Breast epithelium (tissue), 4 donors: ENCODE measurements at places on chromosomes 2 and 18. TPM values are rescaled to one million over a fixed set of nuclear protein-coding genes. Genes with fewer than 3 reads are reported as not detected.

Gene CTLA4
- total RNA-seq: 0.98 TPM

- DNase-seq: no peak
Observed at GRCh38 chr2:189662669-189663226, 1.5 kb downstream of the ASNSD1 start.

DNA sequence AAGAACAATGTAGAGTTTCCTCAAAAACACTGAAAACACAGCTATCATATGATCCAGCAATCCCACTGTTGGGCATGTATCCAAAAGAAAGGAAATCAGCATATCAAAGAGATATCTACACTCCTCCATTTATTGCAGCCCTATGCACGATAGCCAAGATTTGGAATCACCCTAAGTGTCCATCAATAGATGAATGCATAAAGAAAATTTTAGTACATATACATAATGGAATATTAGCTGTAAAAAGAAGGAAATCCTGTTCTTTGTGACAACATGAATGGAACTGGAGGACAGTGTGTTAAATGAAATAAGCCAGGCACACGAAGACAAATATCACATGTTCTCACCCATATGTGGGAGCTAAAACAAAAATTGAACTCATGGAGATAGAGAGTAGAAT is 114.5 kb upstream of the FN1 start:
- DNase-seq: no peak

- DNase-seq: no peak
Observed at GRCh38 chr2:141392517-141393213, 738.2 kb downstream of the LRP1B start.

- peak; percentile 12 for DNase-seq
Observed at GRCh38 chr2:71611247-71611646, 157.9 kb downstream of the DYSF start.

DNA sequence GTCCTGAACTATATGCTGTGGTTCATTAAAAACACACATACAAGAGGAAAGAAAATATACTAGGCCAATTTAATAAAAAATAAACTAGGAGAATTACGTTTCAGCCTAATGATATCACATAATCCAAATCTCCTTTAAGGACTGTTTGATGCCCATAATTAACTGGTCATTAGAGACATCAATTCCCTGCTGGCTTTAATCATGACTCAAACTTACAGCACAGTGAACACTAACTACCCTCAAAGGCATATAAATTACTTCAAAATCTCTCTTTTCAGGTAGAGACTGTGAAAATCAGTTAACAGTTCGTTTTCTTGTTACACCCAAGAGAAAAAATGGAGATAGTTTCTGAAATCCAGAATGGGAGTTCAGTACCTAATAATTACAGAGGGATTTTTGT is 567.4 kb downstream of the CBLN2 start:
- no peak for DNase-seq

Gene VWA3B
- total RNA-seq: not detected

DNA sequence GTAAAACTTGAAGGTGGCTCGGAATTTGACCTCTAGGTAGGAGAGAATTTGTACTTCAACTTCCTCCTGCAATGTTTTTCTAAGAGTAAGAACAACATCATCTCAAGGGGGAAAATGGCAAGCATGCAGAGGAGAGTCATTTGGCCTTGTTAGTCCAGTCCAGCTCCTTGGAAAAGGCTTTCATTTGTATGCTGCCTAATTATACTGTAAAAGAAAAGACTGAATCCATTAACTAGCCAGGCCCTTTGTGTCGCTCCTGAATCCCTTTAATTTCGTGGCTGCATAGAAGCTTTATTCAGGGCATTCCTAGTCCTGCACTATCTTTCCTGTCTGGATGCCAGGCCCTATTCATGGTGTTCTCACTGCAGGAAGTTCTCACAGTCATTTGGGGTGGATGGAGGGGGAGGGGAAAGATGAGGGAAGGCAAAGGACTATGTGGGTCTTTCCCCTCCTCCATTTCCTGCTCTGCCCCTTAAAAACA is 36.0 kb downstream of the PHLPP1 start:
- DNase-seq: no peak

- no peak for DNase-seq
Observed at GRCh38 chr18:45806226-45806625, 19.2 kb upstream of the SIGLEC15 start.

DNA sequence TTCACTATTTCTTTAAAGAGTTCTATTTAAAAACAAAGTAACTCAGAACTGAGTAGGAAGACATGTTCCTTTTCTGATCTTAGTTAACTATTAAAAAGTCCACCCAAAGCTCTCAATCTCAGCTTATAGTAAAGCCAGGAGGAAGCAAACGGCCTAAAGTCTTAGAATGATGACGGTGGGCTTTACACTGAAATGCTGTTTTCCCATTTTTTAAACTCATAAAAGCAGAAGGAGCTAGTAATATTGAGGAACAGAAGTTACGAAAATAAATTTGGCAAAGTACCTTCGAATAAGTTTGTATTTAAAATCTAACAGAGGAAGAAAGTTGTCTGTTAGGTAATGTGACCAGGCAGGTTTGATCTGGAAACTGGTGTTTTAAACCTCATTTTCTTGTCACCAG is 111.1 kb downstream of the ZNF532 start:
- DNase-seq: no peak

Gene ONECUT2
- not detected for total RNA-seq

- no peak for DNase-seq
Observed at GRCh38 chr2:161990036-161990435, 84.0 kb downstream of the DPP4 start.

GRCh38 chr2:88729061-88729745 is 37.7 kb downstream of the RPIA start:
- no peak for DNase-seq

Gene NABP1
- 37.8 TPM for total RNA-seq

GRCh38 chr2:160208655-160209515 is 8.8 kb upstream of the ITGB6 start:
- DNase-seq: no peak

DNA sequence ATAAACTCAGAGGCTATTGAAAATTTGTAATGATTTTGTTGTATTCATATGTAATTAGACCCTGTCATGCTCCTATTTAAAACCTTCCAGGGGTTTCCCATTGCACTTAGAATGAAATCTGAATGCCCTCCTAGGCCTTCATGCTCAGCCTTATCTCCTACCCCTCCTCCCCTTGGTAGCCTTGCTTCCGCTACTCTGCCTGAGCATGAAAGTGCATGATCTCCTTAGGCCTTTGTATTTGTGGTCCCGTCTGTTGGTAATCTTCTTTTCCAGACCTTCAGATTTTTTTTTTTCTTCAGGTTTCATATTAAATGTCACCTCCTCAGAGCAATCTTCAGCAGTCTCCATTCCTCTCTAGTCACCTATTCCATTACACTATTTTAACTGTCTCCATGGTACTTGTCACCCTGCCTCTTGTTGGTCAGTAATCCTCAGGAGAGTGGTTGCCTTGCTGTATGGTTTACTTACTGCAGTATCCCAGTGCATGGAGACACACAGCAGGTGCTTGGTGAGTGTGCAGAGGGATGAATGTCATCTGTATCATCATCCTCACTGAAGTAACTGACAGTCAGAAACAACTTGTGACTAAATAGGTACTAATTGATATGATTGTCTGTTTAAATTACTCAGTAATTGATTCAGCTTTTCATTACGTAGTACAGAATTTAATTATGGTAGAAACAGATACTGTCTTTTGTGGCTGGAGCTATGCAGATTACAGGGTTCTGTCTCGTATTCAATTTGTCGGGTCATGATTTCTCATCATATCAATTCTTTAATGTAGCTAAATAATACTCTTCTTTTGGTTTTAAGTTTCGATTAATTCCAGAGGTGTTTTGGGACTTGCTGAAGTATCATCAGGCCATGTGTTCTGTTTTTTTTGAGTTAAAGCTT is 63.9 kb downstream of the PHLPP1 start:
- DNase-seq: no peak

Gene FAP
- 22.4 TPM for total RNA-seq

GRCh38 chr18:26483633-26484032 is 64.7 kb downstream of the KCTD1 start:
- no peak for DNase-seq

Gene RAX
- total RNA-seq: not detected

Gene EDAR
- total RNA-seq: 0.29 TPM

Gene NMUR1
- total RNA-seq: not detected

Gene PAX3
- total RNA-seq: 2.3 TPM

DNA sequence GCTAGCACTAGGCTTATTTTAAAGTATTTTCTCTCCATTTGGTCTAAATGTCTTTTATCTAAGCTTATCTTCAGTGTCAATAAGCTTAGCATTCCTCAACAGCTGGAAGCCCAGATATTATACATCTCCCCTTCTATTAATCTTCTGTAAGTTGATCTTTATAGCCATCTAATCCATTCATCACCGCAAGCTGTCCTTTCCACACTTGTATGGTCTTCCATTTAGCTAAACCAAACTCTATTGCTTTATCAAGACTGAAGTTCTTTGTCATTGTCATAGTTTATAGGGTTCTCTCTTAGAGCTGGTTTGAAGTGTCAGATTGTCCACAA is 101.3 kb upstream of the GPR45 start:
- DNase-seq: no peak

- no peak for DNase-seq
Observed at GRCh38 chr18:48800466-48800865, 150.3 kb downstream of the SMAD7 start.

DNA sequence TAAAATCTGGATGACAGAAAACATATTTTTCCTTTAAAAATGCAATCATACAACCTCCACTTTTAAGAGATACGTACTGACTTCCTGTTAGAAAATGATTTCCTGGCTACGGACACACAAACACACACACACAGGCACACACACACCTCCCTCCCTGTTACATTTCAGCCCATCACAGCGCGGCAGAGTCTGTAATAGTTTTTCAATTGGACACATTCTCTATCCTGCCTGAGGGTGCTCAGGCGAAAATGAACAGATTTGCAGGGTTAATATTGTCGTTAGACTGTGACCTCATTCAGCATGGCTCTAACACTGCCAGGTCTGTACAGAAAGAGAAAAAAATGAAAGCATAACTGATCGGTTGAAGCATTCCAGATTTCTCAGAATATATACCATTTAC is 45.0 kb downstream of the KCTD1 start:
- no peak for DNase-seq

Gene IL1R2
- 8.2 TPM for total RNA-seq

DNA sequence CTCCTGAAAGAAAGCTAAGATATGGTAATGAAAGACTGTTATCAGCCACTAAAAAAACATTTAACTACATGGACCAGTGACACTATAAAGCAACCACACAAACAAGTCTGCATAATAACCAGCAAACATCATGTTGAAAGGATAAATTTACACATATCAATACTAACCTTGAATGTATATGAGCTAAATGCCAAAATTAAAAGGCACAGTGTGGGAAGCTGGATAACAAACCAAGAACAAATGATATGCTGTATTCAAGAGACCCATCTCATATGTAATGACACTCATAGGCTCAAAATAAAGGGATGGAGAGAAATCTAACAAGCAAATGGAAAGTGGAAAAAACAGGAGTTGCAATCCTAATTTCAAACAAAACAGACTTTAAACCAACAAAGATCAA is 213.1 kb upstream of the CDH2 start:
- no peak for DNase-seq

DNA sequence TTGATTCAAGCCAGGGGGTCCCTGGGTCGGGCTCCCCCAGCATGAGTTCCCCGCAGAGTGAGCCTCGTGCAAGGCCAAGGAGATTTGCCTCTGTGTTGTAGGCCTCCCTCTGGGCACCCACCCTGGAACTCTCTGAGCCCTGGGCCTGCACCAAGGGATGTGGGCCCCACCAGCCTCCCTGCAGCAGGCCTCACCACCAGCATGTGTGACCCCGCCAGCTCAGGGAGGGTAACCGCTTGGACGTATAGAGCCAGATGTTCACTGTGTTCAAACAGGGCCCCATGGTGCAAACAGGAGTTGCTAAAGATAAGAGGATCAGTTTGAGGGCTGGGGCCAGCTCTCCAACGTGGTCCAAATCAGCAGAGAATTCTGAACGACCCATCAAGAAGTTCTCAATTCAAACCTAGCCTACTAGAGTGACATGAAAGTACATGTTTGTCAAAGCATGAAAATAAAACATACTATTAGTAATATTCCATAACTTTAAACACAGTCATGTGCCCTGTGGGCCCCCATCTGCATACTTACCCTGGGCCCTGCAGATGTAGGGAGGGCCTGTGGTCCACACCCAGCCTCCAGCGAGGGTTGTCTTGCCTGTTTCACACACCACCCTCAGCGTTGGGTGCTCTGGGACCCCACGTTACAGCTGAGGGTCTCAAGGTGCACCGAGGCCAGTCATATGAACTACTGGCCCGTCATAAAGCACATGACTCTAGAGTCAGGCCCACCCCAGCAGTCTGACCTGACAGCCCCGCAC is 5.5 kb upstream of the TUBB6 start:
- no peak for DNase-seq
